GM12878 (cell line): ENCODE measurements at places on chromosomes 6 and 20.

GRCh38 chr6:144957236-144957937 lies 672.3 kb downstream of the UTRN start:
- no peak for DNase-seq

DNA sequence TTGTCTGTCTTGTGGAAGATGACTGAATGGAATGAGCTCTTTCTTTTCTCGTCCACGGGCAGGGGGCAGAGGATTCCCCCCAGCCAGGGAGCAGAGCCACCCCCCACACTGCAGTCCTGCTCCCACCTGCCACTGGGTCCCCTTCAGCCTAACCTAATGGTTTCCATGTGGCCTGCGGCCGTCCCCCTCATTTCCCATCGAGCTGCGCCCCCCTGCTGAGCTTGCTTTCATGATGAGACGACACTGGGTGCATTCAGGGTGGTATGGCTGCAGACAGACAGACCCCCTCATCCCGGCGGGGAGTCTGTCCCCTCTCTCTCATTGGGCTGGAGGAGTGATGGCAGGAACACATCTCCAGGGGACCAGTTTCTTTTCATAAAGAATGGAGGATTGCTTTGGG lies 140.8 kb downstream of the DTNBP1 start:
- no peak for DNase-seq

DNA sequence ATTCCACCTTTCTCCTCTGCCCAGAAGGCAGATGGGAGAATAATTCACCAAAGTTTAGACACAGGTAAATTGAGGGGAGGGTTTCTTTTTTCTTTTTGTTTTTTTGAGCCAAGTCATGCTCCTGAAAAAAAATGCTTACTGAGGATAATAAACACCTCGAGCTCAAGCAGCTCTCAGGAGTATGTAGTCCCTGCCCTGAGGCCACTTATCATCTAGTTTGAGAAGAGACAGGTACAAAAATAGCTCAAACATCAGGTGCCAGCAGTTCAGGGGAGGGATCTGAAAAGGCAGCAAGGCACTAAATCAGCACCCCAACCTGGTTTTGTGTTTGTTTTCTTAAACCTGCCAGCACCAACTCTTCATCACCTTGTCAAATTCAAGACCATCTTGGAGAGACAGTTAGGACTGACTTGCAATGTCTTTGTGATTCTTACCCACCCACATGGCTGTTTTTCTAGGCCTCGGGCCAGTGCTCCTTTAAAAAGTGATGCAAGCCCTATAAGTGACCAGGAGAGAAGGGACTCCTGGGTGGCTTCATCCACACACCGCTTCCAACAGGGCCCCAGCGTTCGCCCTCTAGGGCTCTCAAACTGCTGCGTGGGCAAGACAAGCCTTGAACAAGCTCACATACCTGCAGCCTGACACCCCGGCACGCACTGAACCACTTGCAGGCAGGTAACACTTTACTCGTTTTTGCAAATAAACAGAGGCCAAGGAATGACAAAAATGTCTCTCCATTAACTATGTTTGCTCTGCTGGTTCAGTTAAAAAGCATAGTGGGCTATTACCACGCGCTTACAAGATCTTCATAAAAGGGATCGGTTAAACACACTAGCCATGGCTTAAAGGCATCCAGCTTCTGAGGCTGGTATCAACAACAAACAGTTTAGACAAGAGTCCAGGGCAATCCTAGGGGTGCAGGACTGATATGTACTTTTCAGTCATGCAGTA lies 13.9 kb downstream of the JAG1 start:
- DNase-seq, result no peak

GRCh38 chr6:9487128-9487527 lies 927.7 kb downstream of the TFAP2A start:
- no peak for DNase-seq

DNA sequence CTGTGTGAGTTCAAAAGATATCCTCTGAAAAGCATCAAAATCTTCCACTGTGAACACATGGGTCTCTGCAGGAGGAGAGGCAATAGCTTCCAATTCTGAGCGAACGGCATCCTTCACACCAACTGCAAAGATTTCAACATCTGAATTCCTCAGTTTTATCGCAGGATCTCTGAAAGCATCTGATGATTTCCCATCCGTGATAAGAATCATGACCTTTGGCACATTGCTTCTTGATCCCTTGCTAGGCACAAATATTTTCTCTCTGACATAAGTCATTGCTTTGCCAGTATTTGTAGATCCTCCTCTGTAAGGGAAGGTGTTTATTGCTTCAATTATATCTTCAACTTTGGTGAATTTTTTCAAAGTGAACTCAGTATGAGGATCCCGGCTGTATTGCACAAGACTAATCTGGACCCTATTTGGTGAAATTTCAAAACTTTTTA lies 22.7 kb downstream of the COL12A1 start:
- DNase-seq, result no peak

GRCh38 chr6:43103253-43103876 lies 27.3 kb downstream of the PTK7 start:
- DNase-seq, result no peak

DNA sequence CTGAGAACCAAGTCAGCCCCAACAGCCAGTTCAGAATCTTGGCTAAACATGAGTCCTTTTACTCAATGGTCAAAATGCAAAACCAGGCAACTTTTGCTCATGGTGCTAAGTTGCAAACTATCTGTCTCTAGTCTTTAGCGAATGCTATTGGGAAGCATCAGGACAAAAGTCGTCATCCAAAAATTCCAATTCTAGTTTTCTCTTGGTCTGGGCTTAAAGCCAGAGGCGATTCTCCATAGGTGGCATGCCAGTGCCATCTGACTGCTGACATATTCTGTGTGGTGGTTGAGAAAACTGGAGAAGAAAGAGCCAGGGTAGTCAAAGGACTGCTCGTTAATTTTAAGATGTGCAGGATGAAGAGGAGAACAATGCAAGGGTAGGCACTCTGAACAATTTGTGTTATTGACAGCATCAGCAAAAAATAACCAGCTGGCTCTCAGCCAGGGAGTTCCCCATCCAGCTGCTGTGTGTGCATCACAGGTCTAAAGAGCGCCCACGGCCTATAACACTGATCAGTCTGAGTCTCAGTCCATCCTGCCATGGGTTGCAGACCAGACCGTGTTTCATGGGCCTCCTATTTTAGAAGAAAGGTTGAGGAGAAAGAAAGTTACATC lies 313.6 kb downstream of the ALDH8A1 start:
- DNase-seq, result peak; percentile 30

DNA sequence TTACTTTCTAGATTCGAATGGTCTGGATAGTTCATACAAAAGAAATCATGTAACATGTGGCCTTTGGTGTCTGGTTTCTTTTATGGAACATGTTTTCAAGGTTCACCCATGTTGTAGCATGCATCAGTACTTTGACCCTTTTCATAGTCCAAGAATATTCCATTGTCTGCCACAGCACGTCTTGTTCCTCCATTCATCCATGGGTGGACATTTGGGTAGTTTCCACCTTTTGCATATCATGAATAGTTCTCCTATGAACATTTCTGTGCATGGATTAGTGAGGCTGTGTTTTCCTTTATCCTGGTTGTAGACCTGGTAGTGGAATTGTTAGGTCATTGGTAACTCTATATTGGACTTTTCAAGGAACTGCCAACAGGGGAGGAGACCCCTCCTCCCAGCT lies 31.7 kb downstream of the GSTA3 start:
- DNase-seq, result no peak

DNA sequence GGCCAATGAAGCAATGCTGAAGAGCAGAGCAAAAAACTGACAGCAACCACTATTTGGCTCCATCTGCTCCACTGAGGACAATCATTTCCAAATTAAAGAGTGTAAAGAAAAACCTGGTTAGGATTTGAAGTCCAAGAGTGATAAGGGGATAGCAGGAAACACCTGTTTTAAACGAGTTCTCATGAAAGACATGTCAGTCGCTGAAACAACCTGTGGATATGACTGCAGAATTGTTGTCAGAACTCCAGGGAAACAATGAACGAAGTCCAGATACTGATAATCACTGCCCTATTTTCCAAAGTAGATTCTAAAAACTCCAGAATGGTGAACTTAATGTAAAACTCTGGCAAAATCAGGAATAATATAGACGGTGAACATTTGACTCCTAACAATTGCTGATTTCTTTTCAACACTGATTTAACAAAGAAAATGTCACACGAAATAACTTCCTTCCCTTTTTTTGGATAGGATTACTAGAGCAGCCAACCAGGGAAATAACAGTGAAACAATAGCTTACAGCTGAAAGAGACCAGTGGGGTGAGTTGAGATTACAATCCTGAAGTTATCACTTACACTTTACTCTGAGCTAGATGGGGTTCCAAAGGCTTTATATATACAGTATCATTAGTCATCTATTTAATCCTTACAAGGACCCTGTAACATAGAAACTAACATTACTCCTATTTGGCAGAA lies 83.7 kb downstream of the ELOVL5 start:
- DNase-seq, result no peak

DNA sequence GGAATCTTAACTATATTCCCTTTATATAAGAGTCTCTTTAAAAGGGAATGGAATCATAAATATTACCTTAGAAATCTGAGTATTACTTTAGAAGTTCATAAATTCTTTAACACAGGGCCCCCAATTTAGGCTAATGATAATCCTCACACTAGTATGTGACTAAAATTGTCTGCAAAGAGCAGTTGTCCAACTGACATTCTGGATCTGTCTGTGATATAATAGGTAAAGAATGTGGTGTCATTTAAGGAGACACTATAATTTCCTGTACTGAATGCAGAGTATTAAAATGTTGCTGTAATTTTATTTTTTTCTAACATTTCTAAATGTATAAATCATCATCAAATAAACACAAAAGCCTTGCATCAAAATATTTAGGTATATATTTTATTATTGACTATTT lies 128.5 kb upstream of the DST start:
- no peak for DNase-seq

GRCh38 chr6:168457653-168457934 lies 16.6 kb downstream of the SMOC2 start:
- no peak for DNase-seq

GRCh38 chr6:109877028-109878004 lies 100.8 kb upstream of the GPR6 start:
- DNase-seq, result no peak

DNA sequence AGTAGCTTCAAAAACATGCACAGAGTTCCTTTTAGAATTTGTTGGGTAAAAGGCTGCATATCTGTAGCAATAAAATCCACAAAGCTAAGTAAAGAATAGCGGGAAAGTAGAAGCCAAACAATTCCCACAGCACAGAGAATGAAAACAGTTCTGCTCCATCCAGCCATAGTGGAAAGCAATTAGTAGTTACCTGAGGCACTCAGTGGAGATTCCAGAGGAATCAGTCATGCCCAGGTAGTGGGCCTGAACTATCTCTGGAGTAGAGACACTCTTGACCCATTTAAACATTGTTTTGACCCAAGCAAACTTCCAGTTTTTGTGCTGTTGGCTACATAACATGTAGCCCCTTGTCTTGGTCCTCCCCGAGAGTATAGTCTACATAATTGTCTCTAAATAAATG lies 559.5 kb upstream of the PTCHD4 start:
- DNase-seq, result no peak

DNA sequence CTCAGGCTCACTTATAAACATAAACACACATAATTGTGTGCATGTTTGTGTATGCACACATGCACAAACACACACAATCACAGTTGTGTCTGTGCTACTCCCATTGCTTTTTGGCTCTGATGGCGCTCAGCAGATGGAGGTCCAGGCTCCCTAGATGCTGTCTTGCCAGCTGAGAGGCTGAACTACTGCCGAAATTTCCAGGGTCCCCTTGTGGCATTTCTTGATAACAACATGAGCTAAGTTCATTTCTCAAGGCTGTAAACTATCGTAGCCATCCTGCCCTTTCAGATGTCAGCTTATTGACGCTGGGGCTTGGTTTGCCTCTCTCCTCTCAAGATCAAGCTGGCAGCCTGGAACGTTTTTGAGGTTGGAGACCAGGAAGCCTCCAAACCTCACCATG lies 313.9 kb upstream of the RNF24 start:
- DNase-seq, result no peak

GRCh38 chr6:16236631-16237199 lies 1.7 kb upstream of the GMPR start:
- peak; percentile 56 for DNase-seq
